ENCODE measurements at places on chromosomes 1 and 21. TPM values are rescaled to one million over a fixed set of nuclear protein-coding genes. Genes with fewer than 3 reads are reported as not detected.

The SLC9C2 gene
- total RNA-seq, result not detected

The CFAP57 gene
- total RNA-seq, result not detected

The PTGS2 gene
- 0.85 TPM for total RNA-seq

The CYP4A22 gene
- not detected for total RNA-seq

DNA sequence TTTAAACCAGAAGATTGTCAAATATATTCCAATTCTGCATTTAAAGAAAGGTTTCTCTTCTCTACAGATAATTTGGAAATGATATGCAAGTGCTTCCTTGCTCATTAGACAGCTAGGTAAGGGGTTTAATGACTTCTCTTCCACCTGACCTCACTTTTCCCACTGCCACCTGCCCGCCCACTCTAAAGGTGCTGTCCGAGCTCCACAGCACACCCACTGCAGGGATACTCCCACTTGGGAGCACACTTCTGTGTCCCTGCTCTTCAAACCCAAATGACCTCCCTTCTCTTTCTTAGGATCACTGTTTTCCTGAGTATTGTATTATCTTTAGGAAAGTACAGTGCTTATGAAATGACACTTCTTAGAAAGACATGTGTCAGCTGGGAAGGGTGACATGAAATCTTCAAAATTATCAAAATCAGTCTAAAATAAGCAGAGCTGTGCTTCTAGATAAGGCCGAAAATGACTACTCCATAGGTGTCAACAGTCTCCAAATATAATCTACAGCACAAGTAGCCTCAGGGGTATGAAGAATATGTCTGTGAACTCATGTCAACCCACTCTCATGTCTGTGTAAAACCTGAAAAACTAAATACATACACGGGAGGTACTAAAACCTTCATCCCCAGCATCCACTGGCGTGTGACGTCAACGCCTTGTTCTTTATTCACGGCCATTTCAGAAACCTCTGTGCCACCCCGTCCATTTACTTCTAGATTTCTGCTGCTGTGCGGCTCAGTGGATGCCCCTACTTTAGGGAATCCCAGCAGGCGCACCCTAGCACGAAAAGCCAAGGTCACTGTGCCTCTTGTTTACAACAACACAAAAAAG, 71.0 kb downstream of the SLC45A1 start:
- no peaks in the 10 kb centered on the region for H3K27me3 ChIP-seq
- H3K27ac ChIP-seq, result peak overlapping the region; percentile 89
- H3K4me3 ChIP-seq, result no peak overlapping the region
- no peak for DNase-seq
- peaks cover 97% of the 10 kb centered on the region for H3K4me1 ChIP-seq

DNA sequence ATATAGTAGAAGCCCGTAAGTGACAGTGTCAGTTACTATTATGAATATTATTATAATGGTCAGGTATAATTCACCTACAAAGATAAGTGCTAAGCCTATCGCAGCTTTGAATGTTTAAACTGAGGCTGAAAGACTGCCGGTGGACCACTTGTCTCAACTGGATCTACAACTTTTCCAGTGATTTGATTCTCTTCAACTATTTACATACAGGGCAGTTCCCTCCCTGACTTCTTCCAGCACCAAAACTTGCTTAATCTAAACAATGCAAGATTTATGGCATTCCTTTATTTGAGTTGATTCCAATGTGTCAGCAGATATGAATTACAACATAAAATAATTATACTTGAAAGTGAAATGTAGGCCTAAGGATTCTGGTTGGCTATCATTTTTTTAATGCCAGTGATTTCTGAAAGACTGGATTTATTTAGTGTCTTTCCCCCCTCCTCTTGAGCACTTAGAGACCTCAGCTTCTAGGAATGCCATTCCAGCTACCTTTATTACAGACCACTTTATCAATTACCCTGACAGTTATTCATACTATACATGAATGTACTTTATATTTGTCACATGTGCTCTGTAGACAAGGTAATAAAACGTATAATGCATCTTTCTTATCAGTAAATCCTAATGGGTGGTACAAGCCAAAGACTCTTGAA, 153.3 kb upstream of the C8B start:
- no peaks in the 10 kb centered on the region for H3K27me3 ChIP-seq
- no peak overlapping the region for H3K4me3 ChIP-seq
- H3K4me1 ChIP-seq, result peaks cover 24% of the 10 kb centered on the region
- no peak overlapping the region for H3K27ac ChIP-seq

GRCh38 chr1:38677311-38677710, 182.3 kb downstream of the RRAGC start:
- H3K4me1 ChIP-seq, result no peaks in the 10 kb centered on the region
- H3K36me3 ChIP-seq, result no peaks in the 10 kb centered on the region

DNA sequence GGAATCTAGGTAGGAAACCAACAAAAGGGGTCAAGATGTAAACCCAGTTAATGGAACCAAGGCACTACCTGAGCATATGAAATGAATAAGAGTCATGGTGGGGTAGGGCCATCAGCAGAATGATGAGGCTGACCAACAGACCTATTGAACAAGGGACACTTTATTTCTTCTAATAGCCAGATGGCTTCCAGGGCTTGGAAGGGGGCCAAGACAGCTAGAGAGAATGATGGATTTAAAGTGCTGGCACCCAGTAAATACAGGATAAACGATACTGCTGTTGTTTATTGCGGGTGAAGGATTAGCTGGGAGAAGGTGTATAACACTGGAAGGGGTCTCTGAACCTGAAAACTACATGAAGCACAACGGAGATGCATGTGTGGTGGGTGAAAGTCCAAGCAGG, 15.6 kb downstream of the DDAH1 start:
- no peaks in the 10 kb centered on the region for H3K27me3 ChIP-seq
- no peak overlapping the region for H3K4me3 ChIP-seq
- DNase-seq, result no peak
- peak overlapping the region; percentile 65 for H3K27ac ChIP-seq

- H3K27me3 ChIP-seq, result peaks cover 39% of the 10 kb centered on the region
- H3K4me1 ChIP-seq, result peaks cover 17% of the 10 kb centered on the region
- no peak overlapping the region for H3K27ac ChIP-seq
- DNase-seq, result no peak
Observed at GRCh38 chr1:25197982-25198662, 34.2 kb downstream of the SYF2 start.

- peaks cover 30% of the 10 kb centered on the region for H3K4me1 ChIP-seq
- peak overlapping the region; percentile 68 for H3K27ac ChIP-seq
- DNase-seq, result no peak
- H3K27me3 ChIP-seq, result no peaks in the 10 kb centered on the region
- H3K36me3 ChIP-seq, result no peaks in the 10 kb centered on the region
Observed at GRCh38 chr1:169739980-169740379, 6.1 kb upstream of the SELE start.

DNA sequence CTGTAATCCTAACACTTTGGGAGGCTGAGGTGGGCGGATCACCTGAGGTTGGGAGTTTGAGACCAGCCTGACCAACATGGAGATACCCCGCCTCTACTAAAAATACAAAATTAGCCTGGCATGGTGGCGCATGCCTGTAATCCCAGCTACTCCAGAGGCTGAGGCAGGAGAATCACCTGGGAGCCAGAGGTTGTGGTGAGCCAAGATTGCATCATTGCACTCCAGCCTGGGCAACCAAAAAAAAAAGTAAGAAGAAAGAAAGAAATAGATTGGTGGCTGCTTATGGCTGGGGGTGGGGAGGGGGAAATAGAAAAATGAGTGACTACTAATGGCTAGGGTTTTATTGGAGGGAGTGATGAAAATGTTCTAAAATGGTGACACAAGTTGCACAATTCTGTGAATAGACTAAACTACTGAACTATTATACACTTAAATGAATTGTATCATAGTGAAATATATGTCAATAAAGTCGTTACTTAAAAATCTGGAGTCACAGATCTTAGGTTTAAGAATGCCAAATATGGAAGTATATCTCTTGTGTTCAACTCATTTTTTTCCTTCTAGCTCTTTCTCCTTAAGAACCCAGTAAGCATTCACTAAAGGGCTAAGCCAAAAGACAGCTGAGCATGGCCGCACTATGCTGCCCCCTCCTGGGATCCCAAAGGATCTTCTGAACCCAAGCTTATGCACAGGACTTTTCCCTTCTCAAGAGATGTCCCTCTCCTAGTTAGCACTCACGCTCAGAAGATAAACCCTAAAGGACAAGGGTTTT, 3.2 kb upstream of the NPL start:
- DNase-seq, result peak; percentile 32
- H3K27me3 ChIP-seq, result no peaks in the 10 kb centered on the region
- peaks cover 26% of the 10 kb centered on the region for H3K4me1 ChIP-seq

GRCh38 chr1:66460776-66461175, 73.2 kb upstream of the SGIP1 start:
- no peaks in the 10 kb centered on the region for H3K4me1 ChIP-seq
- H3K27ac ChIP-seq, result no peak overlapping the region
- DNase-seq, result no peak
- no peaks in the 10 kb centered on the region for H3K36me3 ChIP-seq
- H3K4me3 ChIP-seq, result no peak overlapping the region

- H3K4me3 ChIP-seq, result no peak overlapping the region
- H3K4me1 ChIP-seq, result peaks cover 77% of the 10 kb centered on the region
- no peaks in the 10 kb centered on the region for H3K27me3 ChIP-seq
- H3K36me3 ChIP-seq, result no peaks in the 10 kb centered on the region
- H3K27ac ChIP-seq, result peak overlapping the region; percentile 97
Observed at GRCh38 chr1:234911787-234912186, 216.8 kb downstream of the TOMM20 start.

- H3K4me3 ChIP-seq, result no peak overlapping the region
- DNase-seq, result no peak
- no peaks in the 10 kb centered on the region for H3K27me3 ChIP-seq
- H3K36me3 ChIP-seq, result no peaks in the 10 kb centered on the region
Observed at GRCh38 chr1:24713176-24713575, 32.1 kb upstream of the CLIC4 start.

GRCh38 chr1:109628540-109629321, 9.1 kb downstream of the AMPD2 start:
- peaks cover 34% of the 10 kb centered on the region for H3K4me1 ChIP-seq
- no peaks in the 10 kb centered on the region for H3K27me3 ChIP-seq
- peaks cover 48% of the 10 kb centered on the region for H3K36me3 ChIP-seq
- H3K4me3 ChIP-seq, result no peak overlapping the region
- no peak overlapping the region for H3K27ac ChIP-seq

DNA sequence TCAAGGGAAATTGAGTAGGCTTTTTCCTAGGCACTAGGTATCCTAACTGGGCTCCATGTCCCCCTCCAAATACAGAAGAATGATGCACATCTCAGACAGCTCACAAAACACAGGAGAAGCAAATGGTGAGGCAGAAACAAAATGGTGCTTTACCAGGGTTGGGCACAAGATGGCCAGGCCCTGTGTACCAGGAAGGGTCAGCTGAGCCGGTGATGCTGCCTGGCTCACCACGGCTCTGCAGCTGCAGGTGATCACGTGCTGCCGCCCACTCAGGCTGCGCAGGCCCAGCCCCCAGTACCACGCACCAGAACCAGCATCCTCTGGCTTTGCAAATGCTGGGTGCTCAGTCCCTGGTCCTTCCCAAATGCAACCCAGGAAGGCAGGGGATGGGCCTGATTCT, 993 bp upstream of the DSCAM start:
- no peak overlapping the region for H3K4me3 ChIP-seq
- H3K27ac ChIP-seq, result no peak overlapping the region
- no peaks in the 10 kb centered on the region for H3K4me1 ChIP-seq
- DNase-seq, result no peak
- H3K36me3 ChIP-seq, result no peaks in the 10 kb centered on the region
- H3K27me3 ChIP-seq, result peaks cover 84% of the 10 kb centered on the region

DNA sequence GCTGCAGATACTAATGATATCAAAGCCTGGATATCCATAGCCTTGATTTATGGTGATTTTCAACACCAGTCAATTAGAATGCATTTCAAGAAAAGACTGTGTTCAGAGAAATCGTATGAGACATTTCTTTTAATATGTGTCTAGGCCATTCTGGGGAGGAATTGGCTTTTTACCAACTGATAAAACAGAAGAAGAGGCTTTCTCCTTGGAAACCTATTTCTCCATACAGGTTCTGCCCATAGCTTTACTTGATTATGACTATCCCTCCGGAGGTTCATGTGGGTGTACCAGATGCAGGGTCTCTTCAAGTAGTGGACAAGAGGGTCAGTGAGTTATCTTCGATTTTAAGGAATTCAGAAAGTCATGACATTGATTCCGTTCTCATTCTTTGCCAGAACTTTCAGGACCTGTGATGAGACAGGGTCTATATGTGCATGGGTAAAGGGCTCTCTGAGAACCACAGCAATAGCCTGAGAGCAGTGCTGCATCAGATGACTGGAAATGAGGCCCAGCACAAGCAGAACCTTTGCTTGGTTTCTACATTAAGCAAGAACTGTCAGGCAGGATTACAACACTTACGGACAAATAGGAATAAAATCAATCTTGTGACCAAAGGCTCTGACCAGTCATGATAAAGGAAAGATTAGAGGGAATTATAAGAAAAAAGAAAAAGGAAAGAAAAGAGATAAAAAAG, 263.7 kb upstream of the SGIP1 start:
- no peaks in the 10 kb centered on the region for H3K36me3 ChIP-seq
- no peaks in the 10 kb centered on the region for H3K27me3 ChIP-seq
- H3K27ac ChIP-seq, result peak overlapping the region; percentile 95
- H3K4me1 ChIP-seq, result peaks cover 97% of the 10 kb centered on the region
- no peak for DNase-seq
- no peak overlapping the region for H3K4me3 ChIP-seq

Data from left ventricle myocardium inferior (tissue), 1 donor.